ENCODE measurements at places on chromosomes 1 and 21. TPM values are rescaled to one million over a fixed set of nuclear protein-coding genes. Genes with fewer than 3 reads are reported as not detected.

- DNase-seq = no peak
Measured at GRCh38 chr1:68287241-68287640, 54.9 kb upstream of the WLS start.

GRCh38 chr1:210001751-210002150 is 63.7 kb downstream of the SYT14 start:
- DNase-seq = no peak

DNA sequence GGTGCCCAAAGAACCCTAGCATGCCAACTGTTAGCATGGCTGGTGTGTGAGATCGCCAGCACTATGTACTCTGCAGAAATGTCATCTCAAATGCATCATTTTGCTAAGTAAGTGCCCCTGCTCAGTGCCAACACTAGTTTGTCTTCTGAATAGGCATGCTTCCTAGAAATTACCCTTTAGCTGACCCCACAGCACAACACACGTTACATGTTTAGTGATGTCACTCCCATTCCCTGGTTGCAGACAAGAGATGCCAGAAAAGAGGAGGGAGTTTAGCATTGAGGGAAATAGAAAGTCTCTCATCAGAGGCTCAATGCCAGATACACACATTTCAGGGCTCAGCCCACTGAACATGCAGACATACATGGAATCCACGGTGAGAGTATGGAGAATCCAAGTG is 9.3 kb upstream of the ST6GALNAC3 start:
- DNase-seq = no peak

GRCh38 chr1:34863501-34863900 is 4.0 kb upstream of the SMIM12 start:
- no peak for DNase-seq

DNA sequence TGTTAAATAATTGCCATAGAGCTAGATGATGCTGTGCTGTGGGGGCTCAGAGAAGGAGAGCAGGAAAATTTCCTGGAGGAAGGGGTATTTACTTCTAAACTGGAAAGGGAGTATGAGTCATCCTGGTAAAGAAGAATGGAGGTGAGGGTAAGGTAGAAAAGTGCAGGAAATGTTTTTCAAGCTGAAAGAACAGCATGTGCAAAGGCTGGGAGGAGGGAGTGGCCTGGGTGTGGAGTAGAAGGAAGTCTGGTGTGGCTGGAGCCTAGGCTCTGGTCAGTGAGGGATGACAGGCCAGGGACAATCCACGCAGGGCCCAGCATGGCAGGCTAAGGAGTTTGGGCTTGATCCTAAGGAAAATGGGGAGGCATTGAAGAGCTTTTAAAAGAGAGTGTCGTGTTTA is 45.9 kb downstream of the MATN1 start:
- no peak for DNase-seq

DNA sequence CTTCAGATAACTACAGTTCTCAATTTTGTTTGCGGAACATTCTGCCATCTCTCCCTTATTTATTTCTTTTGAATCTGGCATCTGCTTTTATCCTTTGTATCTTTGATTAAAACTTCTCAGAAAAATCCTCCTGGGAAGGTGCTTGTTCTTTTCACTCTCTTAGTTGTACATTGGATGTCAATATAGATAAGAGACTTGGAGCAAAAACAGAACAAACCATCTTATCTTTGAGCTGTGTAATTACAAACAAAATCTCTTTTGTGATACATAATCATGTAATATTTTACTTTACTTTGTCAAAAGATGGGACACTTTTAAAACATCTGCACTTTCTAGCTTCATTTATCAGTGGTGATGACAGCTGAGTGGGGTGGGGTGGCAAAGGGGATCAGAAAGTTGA is 307.2 kb upstream of the LYPLAL1 start:
- no peak for DNase-seq

GRCh38 chr1:203990118-203990517 is 82.8 kb upstream of the SOX13 start:
- DNase-seq = no peak

GRCh38 chr1:166920561-166921475 is 44.8 kb upstream of the TADA1 start:
- DNase-seq = no peak

- no peak for DNase-seq
Measured at GRCh38 chr1:180281490-180281889, 51.4 kb downstream of the LHX4 start.

GRCh38 chr21:29601047-29601446 is 302.3 kb downstream of the BACH1 start:
- no peak for DNase-seq

DNA sequence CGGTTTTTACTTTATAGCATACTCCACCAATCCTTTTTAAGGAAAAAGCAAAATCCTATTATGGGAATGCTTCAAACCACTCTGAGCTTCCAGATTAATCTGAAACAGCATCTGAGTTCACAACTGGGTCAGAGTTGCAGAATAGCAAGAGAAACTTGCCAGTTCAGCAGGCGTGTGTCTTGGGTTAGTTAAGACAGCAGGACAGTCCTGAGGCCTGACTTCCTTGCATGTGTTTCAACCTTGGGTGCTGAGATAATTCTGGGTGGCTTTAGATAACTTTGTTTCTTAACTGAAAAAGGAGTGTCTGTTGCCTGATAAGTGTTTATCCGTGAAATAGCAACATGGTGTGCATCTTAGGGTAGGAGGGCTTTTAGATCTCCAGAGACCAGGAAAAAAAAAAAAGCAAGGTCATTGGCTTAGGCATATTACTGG is 169.2 kb downstream of the DHRS3 start:
- no peak for DNase-seq

GRCh38 chr1:107450899-107451664 is 310.2 kb downstream of the NTNG1 start:
- DNase-seq = no peak

DNA sequence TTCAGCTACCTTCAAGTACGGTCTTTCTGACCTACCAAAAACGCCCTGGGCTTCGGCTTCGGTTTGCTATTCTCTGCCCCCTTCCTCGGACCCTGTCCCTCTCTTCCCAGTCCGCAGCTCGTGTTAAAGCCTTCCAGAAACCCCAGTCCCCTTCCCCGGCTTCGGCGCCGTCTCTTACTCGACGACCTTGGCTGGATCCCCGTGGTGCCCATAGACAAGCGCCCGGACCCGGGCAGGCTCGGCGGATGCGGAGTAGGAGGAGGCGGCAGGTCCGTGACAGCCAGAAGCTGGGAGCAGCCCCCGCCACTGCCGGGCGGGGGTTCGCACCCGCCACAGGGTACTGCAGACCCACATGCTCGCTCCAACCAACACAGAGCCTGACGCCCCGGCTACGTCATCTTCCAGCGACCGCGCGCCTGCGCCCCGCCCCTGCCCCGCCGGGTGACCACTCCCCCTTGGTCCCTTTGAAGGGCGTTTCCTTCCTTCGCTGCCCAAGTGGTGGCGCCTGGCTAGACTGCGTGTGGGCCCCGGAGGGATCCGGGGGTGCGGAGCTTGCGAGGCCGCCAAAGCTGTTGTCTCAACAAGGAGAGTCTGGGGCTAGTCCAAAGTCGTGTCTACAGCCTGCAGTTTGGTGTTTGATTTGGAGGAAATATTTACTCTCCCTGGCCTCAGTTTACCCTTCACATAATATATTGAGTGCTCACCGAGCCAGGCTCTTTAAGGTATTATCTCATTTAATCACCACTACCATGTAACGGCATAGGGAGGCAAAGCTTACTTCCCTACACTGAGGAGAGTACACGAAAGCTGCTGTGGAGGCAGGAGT is at the start of gene MECR:
MECR (minus strand) TSS at position 382 of the 826 bp plus-strand sequence; CDS start at position 354, 28 bp downstream.
- peak; percentile 93 for DNase-seq

GRCh38 chr1:100869996-100870395 is 24.6 kb downstream of the EXTL2 start:
- no peak for DNase-seq

DNA sequence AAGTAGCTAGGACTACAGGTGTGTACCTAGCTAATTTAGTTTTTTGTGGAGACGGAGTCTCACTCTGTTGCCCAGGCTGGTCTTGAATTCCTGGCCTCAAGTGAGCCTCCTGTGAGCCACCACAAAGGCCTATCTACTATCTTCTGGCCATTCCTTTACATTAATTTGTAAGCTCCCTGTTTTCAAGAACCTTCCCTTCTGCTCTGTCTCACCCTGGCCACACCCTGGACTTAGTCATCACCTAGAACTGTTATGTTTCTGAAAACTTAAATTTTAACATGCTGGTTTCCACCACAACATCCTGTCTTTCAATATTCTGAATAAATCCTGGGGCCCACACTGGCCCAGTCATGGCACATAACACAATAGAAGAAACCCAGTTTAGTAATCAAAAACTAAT is 4.9 kb upstream of the B4GALT3 start:
- no peak for DNase-seq

- peak; percentile 59 for DNase-seq
Measured at GRCh38 chr1:147700042-147701006, 30.0 kb upstream of the ACP6 start.

DNA sequence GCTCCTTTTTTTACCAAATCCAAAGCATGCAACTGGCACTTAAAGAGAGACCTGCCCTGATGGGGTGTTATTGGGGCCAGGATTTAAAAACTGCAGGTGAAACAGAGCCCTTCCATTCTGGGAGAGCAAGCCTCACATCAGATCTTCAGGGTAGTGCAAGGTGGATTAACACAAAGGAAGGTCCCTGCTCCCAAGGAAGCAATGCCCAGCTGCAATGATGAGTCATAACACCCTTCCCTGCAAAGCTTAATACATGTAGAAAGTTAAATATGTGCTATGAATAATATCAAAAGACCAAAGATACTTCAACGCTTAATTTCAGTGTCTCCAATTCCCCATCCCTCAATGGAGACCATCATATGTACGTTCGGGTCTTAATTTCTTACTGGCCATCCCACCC is 508.0 kb downstream of the OMA1 start:
- DNase-seq = no peak

DNA sequence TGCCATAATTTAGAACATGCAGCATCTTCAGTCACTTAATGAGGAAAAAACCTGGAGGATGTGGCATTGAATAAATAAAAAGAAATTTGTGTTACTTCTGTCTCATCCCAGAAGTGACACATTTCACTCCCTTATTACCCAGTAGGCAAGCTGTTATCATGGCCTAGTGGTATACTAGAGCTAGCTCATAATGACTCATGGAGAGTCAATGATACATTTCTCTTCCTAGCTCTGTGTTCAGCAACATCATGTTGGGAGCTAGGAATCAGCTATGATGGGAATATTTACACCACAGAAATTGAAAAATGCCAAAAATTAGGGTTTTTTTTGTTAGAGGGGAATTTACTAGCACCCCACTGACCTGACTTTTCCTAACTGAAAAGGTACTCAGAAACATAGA is 182.7 kb downstream of the HMCN1 start:
- no peak for DNase-seq

- no peak for DNase-seq
Measured at GRCh38 chr1:200435200-200435780, 25.5 kb upstream of the ZNF281 start.

DNA sequence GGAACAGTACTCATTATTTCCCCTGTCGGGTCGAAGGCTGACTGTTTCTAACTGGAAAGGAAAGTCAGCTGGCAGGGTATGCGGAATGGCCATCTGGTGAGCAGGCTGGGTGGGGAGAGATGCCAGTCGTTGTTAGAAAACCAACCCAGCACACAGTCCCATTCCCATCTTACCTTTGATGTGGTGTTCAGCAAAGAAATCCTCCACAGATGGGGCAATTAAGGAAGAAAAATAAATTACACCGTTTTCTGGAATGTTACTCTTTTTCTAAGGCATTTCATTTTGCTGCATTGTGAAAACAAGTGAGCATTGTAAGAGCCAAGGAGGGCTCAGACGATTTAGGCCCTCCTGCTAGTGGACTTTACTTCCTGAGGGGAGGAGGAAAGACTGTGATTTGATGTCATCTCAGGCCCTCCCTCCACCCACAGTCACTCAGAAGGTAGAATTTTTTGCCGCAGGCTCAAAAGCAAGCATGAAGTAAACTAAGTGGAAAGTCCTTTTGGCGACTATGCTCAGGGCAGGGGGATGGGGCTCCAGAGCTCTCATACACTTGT is at the start of gene SLC16A4:
SLC16A4 (minus strand) TSS at position 335 of the 554 bp plus-strand sequence. CDS start 1,703 bp downstream, outside the sequence.
- peak; percentile 42 for DNase-seq

ATF3 gene
- 10.2 TPM for total RNA-seq

PGLYRP3 gene
- total RNA-seq = not detected

TXNDC12 gene
- 77.3 TPM for total RNA-seq

Measured in PC-9 (cell line).